ENCODE measurements at places on chromosomes 11 and 22.
A peak's percentile ranks its signal among the peaks of the same experiment; 100 is the strongest.

DNA sequence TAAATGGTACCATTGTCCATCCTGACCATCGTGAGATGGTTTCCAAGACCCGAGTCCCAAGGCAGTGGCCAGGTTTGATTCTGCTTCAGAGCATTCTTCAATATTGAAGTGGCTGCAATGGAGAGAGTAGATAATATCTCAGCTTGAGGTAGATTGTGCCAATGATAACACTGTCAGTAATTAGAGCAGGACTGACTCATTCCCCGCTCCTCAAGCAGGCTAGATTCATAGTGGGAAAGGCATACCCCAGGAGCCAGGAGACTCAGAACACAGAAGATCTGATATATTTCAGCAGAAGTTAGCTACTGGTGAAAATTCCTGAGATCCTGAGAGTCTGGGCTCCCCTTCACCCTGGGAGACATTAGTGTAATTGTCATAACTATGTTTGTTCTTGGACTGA, 55.6 kb upstream of the LARGE1 start:
- no peak for DNase-seq

- DNase-seq = peak; percentile 31
Observed at GRCh38 chr11:34318111-34319037, 39.4 kb downstream of the ABTB2 start.

DNA sequence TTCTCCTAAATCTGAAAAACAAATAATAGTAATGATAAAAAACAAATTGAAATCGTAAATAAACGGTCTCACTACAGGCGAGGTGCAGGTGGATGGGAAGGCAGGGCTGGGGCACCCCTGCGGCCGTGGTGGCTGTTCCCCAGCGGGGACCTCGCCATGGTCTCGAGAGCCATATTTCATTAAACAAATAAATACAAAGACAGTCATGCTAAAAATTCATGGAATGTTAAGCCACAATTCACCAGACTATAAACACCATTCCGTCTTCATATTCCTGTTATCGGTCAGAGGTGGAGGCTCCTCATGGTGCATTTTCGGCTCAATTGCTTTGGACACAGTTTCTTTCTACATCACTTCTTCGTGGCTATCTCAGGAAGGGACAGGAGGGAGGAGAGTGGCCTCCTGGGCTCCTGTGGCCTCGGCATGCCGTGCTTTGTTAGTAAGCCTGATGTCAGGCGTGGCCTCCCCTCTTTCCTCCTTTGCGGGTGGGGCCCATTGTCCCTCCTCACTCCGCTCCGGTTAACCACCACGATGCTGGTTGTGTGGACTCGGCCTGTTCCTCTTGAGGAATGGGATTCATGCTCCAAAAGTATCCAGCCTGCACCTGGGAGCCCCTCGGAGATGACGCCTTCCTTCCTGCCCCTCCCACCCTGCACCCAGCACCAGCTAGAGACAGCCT, 16.1 kb upstream of the BRSK2 start:
- no peak for DNase-seq

DNA sequence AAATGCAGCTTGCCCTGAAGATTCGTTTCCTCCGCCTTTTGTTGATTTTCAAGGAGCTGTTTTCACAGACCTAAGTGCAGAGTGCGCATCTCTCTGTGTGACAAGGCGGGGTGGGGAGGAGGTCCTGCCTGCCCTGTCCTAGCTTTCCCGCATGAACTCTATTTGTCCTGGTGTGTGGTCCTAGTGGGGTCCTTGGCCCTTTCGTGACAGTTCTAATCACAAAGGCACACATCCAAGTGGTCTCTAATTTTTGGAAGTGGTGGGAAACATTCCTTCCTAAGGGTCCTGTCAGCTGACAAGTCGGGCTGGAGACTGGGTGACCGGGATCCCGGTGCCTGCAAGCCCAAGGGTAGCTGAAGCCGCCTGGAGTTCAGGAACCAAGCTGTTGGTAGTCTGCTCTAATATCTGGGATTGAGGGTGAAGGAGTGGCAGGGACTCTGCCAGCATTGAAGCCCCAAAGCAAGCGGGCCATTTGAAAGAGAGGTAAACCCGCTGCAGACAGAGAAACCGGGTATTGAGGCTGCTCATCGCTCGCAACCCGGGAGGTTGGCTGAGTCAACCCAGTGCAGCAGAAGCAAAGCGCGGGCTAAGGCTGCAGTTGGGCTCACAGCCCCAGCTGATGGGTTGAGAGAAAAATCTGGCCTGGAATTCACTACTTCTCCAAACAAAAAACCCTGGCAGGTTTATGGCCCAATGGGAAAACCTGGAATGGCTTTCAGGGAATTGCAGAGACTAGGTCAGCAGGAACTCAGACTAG, 28.1 kb upstream of the FBXO3 start:
- peak; percentile 92 for DNase-seq

GRCh38 chr11:28963187-28963586, 855.0 kb downstream of the METTL15 start:
- DNase-seq = peak; percentile 68

DNA sequence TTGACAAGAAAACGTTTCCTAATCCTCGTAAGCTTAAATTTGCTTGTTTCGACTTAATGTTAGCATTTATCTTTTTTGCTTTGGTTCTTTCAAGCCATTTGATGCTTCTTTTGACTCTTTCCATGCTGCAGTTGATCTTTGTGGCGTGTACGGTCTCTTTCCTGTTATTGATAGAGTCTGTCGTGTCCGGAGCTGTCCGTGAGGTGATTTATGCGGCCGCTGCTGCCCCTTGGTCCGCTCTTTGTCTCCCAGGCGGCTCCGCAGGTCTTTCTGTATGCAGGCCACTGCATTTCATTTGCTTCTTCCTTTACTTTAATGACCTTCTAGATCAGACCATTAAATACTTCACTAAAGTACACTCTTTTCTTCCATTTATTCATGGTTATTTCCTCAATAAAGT, 50.3 kb downstream of the TBC1D22A start:
- no peak for DNase-seq

GRCh38 chr11:118640332-118641154, 33.1 kb downstream of the PHLDB1 start:
- no peak for DNase-seq

DNA sequence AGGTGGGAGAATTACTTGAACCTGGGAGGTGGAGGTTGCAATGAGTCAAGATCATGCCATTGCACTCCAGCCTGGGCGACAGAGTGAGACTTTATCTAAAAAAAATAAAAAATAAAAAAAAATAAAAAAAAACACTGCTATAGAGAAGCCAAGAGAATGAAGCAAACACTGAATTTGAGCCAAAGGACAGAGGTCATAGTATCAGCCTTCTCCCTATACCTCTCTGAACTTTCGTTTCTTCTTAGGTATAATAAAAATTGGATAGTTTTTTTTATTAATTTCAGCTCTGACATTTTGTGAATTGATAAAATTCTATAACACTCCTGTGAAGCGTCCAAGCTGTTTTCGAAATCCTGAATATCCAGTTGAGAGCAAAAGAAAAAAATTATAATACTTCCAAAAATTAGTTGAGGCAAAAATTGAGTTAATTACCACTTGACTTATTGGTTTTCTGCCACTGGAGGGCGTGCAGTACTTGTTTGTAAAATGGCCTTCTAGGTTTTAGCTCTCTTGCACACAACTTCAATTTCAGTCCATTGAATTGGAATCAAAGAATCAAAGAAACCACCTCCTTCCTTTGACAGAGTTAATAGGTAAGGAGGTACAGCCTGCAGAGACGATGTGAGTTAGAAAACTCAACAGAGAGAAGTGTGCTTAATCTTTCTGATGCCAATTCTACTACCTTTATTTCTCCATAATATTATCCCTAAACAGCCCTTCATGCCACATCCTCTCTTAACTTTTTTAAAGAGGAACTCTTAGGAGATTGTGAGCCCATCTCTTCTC, 143.2 kb downstream of the BBOX1 start:
- peak; percentile 80 for DNase-seq

DNA sequence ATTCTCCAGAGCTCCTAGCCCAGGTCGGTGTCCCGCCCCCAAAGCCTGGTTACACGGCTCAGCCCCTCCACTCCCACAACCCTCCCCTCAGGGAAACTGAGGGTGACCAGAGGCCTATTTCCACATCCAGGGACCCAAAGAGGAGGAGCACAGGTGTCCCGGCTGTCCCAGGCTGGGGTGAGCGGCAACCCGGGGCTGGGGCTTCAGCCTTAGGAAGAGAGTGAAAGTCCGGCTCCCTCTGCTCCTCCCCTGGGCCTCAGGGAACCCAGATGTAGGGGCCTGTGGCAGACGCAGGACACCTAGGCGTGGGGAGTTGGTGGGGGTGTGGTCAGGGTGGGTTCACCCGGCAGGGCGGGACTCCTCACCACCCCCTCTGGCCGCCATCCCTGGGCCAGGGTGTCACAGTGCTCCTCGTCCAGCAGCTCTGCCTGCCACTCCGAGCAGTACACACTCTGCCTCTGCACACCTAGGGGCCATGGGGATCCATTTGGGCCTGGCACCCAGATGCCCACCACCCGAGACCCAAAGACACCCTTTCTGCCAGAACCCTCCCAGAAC, 63.1 kb downstream of the ARFGAP3 start:
- no peak for DNase-seq

- DNase-seq = no peak
Observed at GRCh38 chr11:19821993-19822392, 109.4 kb downstream of the NAV2 start.

- DNase-seq = no peak
Observed at GRCh38 chr11:117219995-117220394, 11.9 kb downstream of the PCSK7 start.

DNA sequence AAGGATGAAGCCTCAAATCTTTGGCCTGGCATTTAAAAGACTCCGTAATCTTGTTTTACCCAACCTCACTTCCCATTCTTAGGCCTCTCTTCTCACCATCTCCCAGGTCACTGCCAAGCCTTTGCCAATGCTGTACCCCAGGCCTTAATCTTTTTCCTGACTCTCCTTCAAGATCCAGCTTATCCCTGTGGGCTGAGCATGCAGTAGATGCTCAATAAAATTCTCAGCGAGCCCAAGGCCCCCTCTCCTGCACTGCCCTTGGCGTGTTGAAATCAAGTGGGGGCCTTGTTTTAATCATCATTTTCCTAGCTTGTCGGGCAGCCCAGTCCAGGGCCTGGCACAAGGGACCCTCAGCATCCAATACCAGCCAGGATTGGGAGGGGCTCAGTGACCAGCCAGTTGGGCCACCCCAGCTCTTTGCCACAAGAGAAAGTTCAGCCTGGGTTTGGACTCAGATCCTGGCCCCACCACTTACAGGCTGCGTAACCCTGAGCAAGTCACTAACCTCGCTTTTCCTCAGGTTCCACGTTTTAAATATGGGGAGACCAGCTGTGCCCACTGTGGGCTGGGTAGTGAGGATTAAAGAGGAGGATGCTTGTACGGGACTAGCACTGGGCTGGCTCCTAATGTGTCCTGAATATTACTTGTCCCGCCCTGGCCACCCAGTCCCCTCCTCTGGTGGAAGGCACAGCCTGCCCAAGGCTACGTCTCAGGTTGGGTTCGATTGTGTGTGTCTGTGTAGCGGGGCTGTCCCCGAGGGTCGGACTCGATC, 943 bp upstream of the YWHAH start:
- no peak for DNase-seq

DNA sequence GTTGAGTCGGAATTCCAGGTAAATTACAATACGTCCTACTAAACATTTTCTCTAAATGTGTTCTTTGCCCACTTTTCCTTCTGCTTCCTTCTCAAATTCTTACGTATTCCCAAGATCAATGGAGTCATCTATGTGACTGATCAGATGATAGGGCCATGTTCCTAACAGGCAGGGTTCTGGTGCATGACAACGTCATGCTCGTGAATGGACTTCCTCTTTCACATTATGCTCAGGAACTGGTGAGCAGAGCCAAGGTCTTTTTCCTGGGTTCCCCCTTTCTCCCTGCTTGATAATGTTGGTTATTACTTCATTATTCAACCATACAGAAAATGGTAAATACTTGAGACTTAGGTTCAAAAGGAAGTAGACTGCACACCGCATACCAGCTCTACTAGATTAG, 789.4 kb downstream of the OPCML start:
- no peak for DNase-seq

- DNase-seq = no peak
Observed at GRCh38 chr11:103948187-103948763, 88.2 kb upstream of the DDI1 start.

DNA sequence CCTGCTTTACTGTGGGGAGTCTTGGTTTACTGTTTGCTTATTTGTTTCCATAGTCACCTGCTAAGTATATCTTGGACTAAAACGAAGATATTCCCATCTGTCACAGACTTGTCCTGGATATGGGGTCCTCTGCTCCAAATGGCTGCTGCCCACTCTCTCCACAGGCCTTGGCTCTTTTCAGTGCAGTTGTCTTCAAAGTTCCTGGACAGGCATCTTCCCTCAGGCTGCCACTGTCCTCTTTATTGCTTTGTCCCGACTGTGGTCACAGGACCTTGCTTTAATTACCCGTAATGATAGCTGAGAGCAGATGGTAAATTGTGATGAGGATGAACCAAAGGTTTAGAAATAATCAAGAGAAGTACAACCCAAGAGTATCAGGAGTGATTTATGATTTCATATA, 713.9 kb upstream of the CCDC179 start:
- DNase-seq = no peak

GRCh38 chr11:120586072-120586471, 74.5 kb downstream of the GRIK4 start:
- DNase-seq = no peak

DNA sequence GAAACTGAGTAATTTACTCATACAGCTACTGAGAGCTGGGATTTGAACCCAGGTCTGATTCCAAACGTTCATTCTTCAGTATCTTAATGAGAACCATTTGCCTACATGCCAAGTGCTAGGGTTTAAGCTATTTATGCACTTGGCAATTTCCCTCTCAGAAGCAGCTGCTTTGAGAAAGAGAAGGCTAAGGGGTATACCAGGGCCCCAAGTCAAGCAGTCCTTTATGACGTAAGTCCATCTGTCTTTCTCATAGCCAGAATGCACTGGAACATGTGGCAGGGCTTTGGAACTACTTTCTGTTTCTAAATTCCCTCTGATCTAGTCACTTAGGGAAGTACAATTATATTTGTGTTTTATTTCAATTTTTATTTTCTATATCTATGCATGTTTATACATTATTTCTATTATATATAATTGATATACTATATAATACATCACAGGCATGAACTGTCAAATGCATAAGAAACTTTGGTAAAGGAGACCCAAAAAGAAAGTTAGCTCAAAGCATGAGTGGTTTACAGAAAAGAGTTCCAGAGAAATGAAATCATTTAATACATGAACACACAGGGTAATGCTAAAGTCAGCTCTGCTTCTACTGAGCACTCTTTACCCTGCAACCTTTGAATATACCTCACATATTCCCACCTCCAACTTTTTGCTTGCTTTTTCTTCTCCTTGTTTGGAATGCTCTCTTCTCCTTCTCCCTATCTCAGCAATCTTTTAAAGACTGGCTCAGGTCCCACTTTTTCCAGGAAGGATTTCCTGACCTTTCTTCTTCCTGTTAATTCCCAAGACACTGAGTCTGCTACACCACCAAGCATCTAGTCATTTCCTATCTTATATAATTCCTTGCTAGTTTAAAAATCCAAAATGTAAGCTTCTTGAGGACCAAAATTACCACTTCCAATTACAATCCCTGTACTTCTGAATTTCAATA, 80.5 kb upstream of the GDPD4 start:
- DNase-seq = peak; percentile 81

DNA sequence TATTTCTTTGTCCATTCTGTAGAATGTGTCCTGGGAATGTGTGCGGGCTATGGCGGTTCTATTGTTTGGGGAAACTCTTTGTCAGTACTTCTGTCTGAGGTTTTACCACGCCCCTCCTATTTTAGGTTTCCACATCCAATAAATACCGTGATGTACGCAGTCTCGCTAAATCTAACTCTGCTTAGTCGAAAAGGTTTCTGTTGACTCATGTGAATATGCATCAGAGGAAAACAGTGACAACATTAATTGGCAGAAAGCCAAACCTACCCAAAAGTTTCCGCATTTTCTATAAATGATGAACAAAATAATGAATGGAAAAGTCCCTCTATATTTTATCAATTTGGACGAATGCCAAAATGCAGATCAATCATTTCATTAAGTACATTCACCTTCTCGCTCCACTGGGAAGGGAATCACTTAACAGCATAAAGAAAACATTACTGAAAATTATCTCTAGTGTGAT, 143.4 kb downstream of the MAML2 start:
- DNase-seq = peak; percentile 55
